DMS 273 treated with DMSO at 0.1 percent for 48 hours (cell line): ENCODE measurements at places on chromosomes 1 and 21.

DNA sequence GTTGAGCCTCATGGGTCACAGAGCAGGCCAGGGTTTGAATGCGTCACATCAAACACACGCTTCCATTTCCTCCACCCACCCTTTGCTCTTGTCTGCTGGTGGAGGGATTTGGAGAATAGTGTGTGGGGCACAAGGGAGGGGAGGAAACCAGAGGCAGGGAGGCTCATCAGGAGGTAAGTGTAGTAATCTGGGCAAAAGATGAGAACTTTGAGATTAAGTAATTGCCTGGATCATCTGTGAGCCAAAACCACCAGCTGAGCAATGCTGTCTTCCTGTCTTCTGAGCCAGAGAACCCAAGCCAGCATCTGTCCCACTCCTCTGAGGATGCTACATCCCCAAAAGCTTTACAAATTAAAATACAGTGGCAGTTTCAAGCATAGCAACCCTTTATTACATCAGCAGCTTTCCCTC, 45.2 kb downstream of the C8B start:
- no peak for DNase-seq

DNA sequence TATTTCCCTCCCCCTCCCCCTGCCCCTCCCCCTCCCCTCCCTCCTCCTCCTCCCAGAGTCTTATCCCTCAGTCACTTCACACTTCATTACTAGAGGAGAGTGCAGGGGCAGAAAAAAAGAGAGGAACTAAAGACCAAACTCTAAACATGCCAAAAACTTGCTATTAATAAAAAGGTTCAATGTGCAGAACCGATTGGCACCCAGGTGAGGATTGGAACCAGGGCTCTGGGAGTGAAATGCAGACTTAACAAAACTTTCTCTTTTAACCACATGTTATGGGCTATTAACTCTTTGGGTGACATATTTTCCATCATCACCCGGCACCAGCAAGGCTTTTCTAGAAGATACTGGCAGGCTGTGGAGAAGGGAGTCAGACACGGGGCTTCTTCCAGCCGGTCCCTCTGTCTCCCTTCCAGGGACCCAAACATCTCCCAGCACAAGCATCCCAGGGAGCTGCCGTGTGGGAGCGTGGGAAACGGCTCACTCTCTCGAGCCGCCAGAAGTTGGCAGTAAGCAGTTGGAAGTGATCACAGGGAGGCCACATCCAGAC, 13.6 kb downstream of the NID1 start:
- no peak for DNase-seq

DNA sequence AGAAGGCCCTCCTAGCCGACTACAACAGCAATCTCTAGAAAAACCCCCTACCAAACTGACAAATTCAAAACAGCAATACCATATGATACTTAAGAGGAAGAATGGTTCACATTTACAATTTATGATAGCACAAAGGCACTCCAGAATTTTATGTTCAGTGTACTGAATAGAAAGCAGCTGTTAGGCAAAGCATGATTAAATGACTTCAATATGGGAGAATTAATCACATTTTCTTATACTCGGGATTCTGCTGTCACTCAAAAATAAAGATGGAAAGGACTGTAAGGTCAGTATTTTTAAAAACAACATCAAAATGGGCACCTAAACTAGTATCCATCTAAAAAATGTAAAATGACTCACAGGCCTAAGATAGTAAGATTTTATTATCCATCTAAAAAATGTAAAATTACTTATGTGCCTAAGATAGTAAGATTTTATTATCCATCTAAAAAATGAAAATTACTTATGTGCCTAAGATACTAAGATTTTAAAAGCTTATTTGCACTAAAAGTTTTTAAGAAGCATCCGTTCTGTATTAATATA, 198.5 kb downstream of the SMYD3 start:
- DNase-seq, result no peak

DNA sequence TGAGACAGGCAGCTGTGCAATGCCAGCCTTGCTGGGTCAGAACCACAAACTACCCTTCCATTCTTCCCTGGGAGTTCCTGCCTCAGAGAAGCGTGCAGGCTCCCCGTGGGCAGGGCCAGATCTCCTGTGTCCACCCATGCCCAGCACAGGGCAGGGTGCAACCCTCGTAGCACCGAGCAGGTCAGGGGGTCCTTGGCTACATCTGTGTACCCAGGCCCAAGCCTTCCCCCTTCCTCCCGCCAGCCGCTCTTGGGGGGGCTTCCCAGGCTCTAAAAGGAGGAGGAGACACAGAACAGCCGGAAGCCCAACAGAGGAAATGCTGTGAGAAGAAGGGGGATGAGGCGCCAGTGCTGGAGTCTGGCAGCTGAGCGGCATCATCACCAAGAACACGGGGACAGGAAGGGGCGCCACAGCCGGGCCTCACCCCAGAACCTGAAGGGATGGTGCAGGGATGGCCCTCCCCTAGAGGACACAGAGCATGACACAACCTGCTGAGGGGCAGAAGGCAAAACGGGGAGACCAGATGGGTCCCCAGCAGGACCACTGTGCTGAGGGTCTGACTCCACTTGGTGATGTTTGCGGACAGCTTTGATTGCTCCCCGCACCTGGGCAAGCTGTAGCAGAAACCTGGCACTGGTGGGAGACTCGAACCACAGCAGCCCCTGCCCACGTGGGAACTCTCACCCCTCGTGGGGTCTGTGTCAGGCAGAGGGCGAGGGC, 233.2 kb downstream of the NPHP4 start:
- no peak for DNase-seq
